ENCODE measurements at places on chromosomes 1 and 21.

DNA sequence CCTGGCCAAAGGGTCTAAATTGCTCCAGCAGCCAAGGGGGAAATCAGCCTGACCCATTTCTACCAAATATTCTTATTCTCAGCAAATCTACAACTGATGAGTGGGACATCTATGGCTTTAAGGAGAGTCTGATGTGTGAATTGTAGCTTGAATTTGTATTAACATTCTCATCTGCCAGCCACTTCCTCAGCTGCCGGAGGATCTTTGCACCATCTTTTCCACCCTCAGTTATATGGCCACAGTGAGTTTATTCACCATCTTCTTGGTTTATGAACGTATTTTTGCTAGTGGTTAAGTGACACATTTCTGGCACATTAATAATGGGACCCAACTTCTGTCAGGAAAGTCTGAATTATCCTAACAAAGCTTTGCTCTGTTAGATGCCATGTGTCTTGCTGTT is 69.6 kb downstream of the COLGALT2 start:
- no peak for DNase-seq

GRCh38 chr1:59018446-59018845 is 234.6 kb upstream of the JUN start:
- no peak for DNase-seq

GRCh38 chr1:59004755-59005154 is 220.9 kb upstream of the JUN start:
- DNase-seq = no peak

DNA sequence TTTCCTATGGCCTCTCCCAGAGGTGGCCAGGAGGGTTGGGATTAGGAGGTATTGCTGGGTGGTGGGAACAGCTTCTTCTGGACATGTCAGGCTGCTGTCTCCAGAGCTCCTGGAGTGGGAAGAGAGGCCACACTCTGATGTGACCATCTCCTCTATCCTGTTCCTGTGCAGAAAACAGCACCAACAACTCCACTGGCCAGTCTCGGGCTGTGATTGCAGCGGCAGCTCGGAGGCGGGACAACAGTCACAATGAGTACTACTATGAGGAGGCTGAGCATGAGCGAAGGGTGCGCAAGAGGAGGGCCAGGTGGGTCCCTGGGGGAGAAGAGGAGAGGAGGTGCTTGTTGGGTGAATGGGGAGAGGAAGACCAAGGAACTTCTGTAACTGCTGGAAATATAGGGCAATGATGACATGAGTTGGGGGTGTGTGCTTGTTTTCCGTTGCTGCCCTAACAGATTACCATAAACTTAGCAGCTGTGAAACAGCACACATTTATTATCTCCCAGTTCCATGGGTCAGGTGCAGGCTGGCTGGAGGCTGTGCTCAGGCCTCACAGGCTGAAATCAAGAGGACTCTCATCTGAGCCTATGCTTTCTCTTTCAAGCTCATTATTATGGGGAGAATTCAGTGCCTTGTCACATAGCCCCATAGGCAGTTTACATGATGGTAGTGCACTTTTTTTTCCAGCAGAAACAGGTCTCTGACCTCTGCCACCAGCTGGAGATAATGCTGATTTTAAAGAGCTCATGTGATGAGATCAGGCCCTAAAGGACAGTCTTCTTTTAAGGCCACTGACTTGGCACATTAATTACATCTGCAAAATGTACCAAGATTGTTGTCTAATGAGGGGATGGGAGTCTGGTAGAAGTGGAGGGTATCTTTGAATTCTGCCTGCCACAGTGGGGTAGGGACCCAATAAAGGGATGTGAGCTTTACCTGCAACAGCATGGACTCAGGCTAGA is 20.8 kb downstream of the VANGL2 start:
- DNase-seq = no peak

- DNase-seq = no peak
Measured at GRCh38 chr1:63323865-63324778, 1.8 kb downstream of the FOXD3 start.
